ENCODE measurements at places on chromosomes 1 and 21.

DNA sequence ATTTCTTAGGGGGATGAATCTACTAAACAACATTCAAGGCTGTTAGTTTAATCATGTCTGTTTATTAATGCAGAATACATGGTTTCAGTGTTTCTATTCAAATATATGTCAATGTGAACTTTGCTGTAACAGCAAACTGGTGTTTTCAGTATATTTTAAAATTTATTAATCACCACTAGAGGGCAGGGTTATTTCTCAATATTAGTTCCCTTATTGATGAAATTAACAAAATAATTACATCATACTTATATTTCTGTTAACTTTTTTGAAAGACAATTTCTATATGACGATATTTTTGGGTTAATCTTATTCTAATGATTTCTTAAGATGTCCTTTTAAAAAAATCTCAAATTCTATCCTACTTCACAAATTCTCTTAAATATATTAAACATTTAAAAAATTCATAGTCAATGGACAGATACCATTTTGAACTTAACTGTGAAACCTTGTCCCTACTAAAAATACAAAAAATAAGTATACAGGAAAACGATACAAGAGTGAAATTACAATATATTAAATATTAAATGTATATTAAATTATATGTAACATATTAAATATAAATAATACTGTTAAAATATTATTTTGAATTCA lies 1034.1 kb upstream of the PRMT6 start:
- DNase-seq: no peak

DNA sequence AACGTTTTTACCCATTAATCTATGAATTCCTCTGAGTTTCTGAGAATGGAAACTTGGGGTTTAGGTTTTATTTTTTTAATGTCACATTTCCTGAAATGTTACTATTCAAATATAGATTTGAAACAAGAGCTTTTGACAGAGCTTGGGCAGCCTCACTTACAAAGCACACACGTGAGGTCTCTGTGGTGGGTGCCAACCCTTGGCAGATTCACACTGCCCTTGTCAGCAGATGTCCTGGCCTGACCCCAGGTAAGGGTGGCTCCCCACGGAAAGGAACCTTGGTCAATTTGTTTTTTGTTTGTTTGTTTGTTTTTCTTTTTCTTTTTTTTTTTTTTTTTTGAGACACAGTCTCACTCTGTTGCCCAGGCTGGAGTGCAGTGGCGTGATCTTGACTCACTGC lies 53.5 kb downstream of the FAAP20 start:
- no peak for DNase-seq

GRCh38 chr1:216823731-216824130 lies 100.5 kb upstream of the ESRRG start:
- no peak for DNase-seq

GRCh38 chr1:227768125-227768439 lies 32.8 kb downstream of the SNAP47 start:
- no peak for DNase-seq

DNA sequence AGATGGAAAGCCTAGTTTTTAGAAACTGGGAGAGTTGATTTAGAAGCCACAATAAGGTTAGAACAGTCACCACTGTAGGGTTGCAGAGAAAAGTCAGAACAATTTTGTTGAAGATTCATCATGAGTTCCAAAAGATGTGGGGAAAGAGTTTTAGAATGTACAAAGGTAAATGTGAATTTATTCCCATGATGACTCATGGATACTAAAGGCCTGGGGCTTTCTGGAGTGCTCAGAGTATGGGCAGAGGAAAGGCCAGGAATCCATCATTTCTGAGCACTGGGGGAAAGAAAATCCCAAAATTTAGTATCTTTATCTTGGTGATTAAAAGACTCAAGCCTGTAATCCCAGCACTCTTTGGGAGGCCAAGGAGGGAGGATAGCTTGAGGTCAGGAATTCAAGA lies 17.8 kb downstream of the YBX1 start:
- no peak for DNase-seq

- DNase-seq: no peak
Measured at GRCh38 chr1:47545912-47546483, 108.2 kb downstream of the FOXD2 start.

GRCh38 chr1:87549738-87550137 lies 221.1 kb downstream of the LMO4 start:
- no peak for DNase-seq

GRCh38 chr1:221711063-221711577 lies 30.8 kb downstream of the DUSP10 start:
- DNase-seq: no peak

DNA sequence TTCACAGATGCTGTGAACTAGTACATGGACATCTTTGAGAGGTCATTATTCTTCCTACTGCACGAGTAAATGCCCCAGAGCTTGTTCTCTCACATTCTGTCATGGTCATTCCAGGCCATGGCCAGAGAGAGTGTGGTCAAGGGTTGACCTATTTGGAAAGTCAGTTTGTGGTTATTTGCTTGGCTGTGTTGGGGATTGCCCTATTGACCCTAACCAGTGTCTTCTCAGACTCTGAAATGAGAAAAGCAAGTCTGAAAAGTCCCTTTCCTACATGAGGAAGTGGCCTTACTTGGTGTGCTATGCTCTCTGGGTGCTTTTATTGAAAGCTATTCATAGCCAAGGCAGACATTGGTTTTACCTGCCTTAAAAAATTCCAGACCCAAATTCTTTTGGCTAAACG lies 26.6 kb downstream of the CLIC6 start:
- no peak for DNase-seq

GRCh38 chr1:53945433-53946251 lies at the start of gene IFT25:
Gene IFT25 (minus strand): TSS chr1:53945699. CDS start chr1:53940082, 5,617 bp downstream.
- peak; percentile 88 for DNase-seq

DNA sequence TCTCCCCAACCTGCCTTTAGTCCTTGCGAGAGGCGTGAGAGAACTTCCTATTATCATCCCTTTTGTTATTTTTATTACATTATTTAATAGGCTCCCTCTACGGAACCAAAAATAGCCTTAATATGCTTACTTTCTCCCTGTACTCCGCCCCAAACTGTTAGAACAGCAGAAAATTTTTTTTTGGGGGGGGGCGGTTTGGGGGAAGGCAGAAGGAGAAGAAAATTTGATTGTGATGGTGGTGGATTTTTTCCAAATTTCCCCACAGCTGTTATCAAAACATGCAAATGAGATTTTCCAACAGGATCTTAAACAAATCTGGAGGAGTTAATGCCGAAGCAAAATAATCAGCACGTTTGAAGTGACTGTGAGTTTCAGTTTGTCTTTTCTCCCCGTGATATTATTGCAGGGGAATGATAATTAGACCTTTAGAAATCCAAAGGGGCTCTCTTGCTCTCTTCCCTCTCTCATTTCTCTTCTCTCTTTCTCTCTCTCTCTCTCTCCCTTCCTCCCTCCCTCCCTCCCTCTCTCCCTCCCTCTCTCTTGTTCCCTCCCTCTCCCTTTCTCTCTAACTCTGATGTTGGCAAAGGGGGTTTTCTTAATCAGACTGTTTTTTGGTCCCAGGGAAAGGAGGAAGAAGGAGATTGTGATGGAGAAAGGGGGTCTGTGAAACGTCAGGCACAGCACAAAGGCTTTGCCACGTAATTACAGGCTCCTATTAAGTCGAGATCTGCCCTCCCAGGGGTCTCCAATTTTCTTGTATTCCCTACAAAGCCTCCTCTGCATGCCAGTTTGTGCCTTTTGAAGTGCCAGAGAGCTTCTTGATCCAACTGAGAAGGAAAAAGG lies 1.1 kb upstream of the PRRX1 start:
- no peak for DNase-seq

DNA sequence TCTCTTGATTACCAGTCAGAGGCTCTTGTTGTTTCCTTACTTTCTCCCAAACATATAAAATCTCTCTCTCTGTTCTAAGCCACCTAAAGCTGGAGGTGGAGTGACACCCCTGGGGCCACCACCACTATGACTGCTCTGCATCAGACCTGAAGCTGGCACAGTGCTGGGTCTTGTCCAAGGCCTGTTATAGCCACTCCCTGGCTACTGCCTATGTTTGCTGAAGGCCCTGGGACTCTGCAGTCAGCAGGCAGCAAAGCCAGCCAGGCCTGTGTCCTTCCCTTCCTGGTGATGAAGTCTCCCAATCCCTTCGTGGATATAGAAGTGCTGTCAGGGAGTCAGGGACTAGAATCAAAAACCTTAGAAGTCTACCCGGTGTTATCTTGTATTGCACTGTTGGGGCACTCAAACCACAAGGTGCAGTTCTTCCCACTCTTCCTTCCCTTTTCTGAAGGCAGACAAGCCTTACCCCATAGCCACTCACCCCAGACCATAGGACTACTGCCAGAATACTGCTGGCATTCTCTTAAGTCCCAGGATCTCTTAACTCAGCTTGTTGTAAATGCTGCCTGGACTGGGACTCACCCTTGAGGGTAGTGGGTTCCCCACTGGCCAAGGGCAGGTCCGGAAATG lies 103.1 kb downstream of the RPS6KC1 start:
- no peak for DNase-seq

GRCh38 chr1:155009742-155010141 lies 7.1 kb downstream of the ZBTB7B start:
- no peak for DNase-seq

DNA sequence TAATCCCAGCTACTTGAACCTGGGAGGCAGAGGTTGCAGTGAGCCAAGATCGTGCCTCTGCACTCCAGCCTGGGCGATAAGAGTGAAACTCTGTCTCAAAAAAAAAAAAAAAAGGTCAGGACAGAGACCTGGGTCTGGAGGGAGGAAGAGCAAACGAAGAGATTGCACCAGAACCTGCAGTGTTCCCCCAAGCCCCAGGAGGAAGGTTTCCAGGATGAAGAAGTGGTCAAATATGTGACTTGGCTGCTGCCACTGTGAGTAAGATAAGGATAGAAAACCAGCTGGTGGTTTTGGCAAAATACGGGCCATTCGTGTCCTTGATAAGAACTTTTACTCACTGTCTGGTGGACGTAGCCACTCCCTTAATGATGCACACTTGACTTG lies 42.2 kb downstream of the CLDN14 start:
- no peak for DNase-seq

DNA sequence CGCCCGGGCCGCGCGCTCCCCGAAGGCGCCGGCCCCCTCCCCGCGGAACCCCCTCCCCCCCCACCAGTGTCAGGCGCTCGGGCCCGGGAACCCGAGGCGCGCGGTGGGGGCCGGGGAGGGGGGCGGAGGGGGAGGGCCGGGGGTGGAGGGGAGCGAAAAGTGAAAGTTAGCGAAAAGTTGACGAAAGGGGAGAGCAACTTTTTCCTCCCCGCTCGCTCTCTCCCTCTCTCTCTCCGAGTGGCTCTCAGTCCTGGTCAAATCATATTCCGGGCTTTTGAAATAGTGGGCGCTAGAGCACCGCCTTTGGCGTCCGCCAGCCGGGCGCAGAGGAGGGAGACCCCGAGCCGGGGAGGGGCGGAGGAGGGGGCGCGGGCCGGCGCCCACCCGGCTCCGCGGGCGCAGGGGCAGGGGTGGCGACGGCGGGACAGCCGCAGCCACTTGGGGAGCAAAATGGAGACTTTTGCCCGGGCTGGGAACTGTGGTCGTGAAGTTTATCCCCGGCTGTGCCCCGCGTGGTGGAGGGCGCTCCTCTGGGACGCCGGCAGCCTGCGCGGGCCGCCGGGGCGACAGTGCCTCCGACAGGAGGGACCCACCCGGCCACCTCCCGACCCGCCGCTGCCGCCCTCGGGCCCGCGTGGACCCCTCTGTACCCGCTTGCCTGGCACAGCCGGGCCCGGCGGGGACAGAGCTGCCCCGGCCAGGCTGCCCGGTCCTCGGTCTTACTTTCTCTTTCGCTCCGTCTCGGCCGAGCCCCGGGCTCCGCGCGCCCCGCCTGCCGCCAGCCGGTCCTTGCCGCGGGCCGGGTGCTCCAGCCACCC lies 697 bp downstream of the PRDM16 start:
- DNase-seq: peak; percentile 31

- no peak for DNase-seq
Measured at GRCh38 chr1:36528361-36529349, 45.9 kb upstream of the CSF3R start.

GRCh38 chr1:225474439-225474985 lies 46.7 kb upstream of the LBR start:
- no peak for DNase-seq

DNA sequence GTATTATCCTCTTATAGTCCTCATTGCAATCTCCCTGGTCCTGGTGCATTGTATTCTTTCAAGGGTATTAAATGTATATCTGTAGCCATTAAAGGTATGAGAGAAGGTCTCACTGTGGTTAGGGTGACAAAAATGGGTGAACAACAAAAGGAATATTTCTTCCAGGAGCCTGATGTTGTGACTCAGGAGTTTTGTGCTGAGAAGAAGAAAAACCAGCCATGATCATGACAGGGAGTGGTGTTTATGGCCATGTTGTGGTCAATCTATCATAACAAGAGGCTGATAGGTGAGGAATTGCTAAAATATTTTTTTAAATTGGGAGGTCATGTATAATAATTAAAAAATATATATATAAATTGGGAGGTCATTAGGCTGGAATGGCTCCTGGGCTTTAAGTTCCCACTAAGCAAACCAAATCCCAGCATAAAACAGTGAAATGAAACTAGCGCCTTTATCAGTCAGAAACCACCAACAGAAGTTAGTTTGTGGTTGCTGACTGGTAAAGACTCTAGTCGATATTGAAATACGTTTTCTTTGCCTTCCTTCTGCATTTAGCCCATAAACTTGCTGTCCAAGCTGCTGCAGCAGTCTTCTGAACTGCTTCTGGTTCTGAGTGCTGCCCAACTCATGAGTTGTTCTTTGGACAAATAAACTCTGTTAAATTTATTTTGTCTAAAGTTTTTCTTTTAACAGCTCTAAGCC lies 60.3 kb downstream of the TBX19 start:
- no peak for DNase-seq

DNA sequence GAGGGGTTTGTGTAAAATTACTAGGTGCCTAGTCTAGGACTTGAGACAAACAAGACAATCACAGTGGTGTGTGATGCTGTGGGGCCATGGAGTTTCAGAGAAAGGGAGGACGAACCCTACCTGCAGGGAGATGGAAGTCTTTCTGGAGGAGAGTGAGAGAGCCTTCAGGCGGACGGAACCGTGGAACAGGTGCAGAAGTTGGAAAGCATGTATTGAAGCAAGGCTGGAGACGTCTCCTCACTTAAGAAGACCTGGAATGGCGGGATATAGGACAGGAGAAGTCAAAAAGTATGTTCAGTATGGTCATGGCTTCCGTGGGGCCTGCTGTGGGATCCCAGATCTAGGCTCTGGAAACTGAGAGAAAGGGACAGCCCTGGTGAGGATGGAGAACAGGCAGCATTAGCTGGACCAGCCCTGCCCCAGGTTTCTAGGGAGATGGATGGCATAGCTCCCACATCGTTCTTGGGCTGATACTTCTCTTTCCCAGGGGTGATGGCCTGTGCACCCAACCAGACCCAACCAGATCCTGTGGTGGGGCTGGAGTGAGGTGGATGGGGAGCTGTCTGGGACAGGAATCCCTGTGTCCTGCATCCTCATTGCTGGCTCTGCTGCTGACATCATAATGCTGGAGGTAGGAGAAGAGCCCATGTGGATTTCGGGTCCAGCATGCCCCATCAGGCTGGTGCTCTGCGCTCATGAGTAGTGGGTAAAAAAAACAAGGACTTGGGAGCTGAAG lies 15.0 kb upstream of the LRP8 start:
- DNase-seq: no peak

Data from urinary bladder (tissue), 4 donors.